Trophoblast cell (in vitro differentiated cells and primary cell): ENCODE measurements at places on chromosomes 16 and 17.

- DNase-seq = peak; percentile 16
Measured at GRCh38 chr16:47492428-47493377, 31.6 kb downstream of the PHKB start.

GRCh38 chr16:86722970-86723369 lies 144.6 kb downstream of the FOXL1 start:
- no peak for DNase-seq

- DNase-seq = peak; percentile 26
Measured at GRCh38 chr16:69501956-69502745, 63.6 kb upstream of the NFAT5 start.

DNA sequence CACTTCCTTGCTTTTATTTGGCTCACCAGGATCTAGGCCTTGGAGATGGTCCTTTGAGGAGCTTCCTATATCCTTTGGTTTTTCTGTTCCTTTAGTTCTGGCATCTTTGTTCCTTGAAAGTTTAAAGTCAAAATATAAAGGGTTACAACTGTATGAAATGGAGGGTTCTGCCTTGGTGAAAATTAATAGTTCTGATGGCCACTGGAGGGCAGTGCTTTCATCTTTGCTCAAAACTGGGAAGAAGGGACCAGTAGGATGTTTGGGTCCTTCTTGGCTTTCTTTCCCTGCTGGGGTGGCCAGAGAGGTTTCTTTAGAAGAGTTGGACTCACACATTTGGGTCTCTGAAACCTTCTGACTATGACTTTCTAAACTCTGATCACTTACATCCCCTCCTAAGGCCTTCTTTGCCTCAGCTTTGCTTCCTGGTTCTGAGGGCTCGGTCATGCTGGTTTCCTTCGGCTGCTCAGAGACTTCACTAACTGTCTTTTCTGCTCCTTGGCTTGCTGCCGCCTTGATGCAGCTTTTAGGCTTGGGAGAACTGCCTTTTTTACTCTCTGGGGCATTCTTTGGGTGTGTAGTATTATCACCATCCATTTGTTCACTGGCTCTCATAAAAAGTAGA lies 10.9 kb upstream of the ITGA2B start:
- DNase-seq = no peak

GRCh38 chr16:78383118-78383517 lies 283.7 kb downstream of the WWOX start:
- no peak for DNase-seq

DNA sequence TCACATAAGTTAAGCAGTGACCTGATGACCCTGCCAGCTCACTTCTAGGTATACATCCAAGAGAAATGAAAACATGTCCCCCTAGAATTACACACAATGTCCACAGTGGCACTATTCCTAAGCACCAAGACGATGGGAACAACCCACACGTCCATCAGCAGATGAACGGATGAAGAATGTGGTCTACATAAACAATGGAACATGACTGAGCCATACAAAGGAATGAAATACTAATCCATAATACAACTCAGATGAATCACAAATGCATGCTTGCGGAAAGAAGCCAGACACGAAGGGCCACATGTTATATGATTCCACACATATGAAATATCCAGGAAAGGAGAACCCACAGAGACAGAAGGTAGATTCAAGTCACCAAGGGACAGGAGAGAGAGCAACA lies 17.4 kb downstream of the USP22 start:
- no peak for DNase-seq

DNA sequence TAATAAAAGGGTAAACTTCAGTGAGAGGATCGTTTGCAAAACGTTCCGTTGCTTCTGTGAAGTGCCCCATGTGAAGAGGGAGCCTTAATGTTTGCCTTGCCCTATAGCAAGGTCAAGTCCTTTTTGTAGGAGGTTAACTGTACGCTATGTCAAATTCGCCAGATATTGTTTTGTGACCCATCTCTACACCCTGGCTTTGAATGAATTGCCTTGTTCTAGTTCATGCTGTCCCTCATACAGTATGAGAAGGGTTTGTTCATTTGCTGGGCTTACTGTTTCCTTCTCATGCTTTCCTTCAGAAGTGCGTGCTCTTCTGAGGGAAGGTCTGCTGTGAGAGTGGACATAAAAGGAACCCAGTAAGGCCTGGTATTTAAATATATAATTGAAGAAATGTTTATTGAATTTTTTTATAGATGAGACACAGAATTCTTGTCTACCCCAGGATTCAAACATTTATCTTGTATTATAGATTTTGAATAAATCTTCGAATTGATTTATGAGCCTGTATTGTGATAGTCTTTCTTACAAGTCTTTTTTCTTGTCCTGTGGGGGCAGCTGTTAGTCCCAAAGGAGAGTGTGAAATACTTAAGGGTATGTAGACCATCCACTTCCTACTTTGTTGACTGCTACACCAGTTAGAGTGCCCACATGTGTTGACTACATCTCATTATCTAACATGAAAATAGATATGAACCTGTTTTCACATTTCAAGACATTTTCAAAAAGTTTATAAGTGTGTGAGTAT lies 1.7 kb downstream of the MAP3K3 start:
- DNase-seq = no peak

- DNase-seq = no peak
Measured at GRCh38 chr16:85948616-85949265, 49.8 kb downstream of the IRF8 start.

DNA sequence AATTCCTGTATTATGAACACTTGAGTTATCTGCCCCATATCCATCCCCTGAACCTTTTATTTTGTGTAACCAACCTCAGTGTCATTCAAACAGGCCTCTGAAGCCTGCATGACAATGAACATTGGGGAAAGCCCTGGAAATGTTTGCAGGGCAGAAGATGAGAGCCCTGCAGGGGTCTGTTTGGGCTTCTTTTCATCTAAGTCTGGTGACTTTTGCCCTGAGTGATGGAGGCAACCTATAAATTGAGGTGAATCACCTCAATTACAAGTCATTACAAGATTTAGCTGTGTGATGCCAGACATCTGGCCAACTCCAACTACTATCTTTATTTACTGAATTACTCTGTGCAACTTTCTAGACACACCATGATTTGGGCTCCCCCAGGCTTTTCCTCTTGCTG lies 189.2 kb downstream of the MAF start:
- DNase-seq = no peak

- DNase-seq = peak; percentile 99
Measured at GRCh38 chr16:72997141-72997542, 50.8 kb downstream of the ZFHX3 start.

DNA sequence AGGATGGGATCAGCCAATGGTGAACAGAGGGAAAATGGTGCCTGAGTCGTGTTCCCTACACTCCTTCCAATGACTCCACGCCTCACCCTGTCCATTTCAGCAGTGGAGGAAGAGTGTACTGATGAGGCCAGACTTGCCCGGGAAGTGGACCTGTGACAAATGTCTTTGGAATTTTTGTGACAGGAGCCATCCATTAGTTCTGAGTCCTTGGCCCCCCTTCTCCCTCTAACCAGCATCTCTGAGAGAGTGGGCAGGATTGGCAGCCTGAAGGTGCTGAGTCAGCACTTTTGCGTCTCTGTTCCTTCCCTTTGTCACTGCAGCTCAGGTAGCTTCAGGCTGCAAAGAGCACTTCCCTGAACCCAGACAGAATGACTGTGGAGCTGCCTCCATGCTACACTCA lies 30.8 kb downstream of the BEAN1 start:
- peak; percentile 63 for DNase-seq

GRCh38 chr16:30092373-30093010 lies 768 bp upstream of the TBX6 start:
- peak; percentile 62 for DNase-seq

DNA sequence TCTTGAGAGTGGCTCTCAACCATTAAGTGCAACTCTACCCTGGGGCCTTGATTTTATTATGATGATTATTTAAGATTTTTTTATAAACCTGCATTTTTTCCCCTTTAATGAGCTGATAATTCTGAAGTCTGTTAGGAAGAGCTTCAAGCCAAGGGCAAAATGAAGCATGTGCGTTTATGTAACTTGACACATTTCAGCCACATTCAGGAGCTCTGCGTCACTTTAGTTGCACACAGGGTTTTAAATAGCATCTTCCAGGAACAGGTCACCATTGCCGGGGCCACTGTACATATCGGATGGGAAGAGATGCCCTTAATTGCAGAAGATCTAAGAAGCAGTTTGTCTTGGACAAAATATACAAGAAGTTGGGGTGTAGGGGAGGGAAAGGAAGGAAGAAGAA lies 89.6 kb downstream of the BMERB1 start:
- DNase-seq = no peak

DNA sequence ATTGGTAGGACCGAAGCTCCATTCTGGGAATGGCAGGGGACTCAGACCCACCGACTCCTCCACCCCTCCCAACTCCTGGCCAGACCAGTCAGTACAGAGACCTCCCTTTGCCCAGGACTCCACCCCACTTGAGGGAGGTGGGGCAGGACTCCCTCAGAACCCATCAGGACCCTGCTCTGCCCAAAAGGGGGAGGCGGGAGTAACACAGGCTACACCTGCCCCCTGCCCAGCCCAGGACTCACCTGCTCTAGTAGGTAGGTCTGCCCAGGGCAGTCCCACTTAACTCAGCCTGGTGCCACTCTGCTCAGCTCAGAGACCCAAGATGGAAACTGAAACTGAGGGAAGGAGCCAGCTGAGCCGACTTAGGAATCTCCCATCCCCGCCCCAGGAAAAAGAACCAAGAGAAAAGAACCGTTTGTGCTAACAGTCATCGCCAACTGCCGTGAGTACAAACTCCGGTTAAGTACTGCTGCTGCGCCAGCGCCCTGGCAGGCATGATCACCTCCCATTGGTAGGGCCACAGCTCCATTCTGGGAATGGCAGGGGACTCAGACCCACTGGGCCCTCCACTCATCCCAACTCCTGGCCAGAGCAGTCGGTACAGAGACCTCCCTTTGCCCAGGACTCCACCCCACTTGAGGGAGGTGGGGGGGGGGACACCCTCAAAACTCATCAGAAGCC lies 503 bp downstream of the DHX58 start:
- DNase-seq = peak; percentile 23

GRCh38 chr17:32143527-32143870 lies 1.2 kb downstream of the RHOT1 start:
- DNase-seq = no peak

- no peak for DNase-seq
Measured at GRCh38 chr17:27893841-27894503, 807 bp upstream of the LYRM9 start.

GRCh38 chr17:78652913-78653312 lies 75.7 kb upstream of the DNAH17 start:
- no peak for DNase-seq

DNA sequence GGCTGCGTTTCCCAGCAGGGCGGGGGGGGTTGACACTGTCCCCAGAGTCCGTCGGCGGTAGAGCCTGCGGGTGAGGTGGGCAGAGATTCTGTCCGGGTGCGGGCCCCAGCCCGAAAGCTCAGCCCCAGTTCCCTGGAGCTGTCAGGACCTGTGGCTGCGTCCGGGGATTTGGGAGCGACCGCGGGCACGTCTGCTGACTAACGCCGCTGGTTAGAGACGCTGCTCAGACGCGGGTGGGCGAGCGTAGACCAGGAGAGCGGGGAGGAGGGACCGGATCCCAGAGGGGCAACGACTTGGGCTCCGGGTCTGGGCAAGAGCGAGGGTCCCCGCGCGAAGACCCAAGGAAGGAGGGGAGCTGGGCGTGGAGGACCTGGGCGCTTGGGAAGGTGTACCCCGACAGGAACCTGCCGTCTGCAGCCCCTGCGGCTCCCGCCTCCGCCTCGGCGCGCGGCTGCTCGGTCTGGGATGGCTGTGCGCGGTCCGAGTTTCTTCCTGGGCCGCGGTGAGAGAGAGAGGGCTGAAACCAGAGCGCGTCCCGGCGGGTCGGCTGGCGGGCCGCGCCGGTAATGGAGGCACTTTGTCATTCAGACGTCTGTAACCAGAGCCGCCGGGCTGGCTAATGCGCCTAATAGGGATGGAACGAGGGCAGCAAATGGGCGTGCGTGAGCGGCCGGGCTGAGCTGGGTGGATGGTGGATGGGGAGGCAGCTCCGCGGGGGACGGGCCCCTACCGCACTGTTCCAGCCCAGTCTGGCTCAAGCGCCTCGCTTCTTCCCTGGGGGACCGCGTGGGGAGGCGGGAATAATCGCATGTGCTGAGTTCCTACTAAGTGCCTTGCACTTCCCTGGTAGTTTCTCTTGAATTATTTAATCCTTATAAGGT lies 2.3 kb downstream of the NGFR start:
- no peak for DNase-seq

GRCh38 chr16:901715-902601 lies 68.8 kb downstream of the LMF1 start:
- DNase-seq = no peak

- DNase-seq = no peak
Measured at GRCh38 chr17:82930924-82931698, 91.3 kb upstream of the ZNF750 start.

GRCh38 chr16:23143391-23143790 lies 5.9 kb downstream of the USP31 start:
- no peak for DNase-seq

- no peak for DNase-seq
Measured at GRCh38 chr16:22646948-22647556, 136.4 kb downstream of the NPIPB5 start.

GRCh38 chr16:13351601-13352217 lies 450.3 kb downstream of the SHISA9 start:
- DNase-seq = no peak

- DNase-seq = no peak
Measured at GRCh38 chr17:76145231-76146052, 4.4 kb upstream of the FOXJ1 start.

- DNase-seq = peak; percentile 72
Measured at GRCh38 chr17:17987901-17988300, 15.2 kb downstream of the DRC3 start.

DNA sequence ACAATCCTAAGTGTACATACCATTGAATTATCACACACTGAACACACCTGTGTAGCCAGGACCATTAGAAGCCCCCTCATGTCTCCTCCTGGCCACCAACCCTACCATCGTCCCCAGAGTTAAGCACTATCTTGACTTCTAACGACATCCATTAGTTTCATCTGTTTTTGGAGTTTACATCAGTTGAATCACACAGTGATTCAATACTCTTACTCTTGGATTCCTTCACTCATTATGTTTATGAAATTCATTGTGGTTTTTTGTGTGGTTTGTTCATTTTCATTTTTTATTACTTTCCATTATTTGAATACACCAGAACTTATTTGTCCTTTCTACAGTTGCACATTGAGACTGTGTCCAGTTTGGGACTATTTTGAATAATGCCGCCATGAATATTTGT lies 13.6 kb downstream of the DRC7 start:
- DNase-seq = no peak

DNA sequence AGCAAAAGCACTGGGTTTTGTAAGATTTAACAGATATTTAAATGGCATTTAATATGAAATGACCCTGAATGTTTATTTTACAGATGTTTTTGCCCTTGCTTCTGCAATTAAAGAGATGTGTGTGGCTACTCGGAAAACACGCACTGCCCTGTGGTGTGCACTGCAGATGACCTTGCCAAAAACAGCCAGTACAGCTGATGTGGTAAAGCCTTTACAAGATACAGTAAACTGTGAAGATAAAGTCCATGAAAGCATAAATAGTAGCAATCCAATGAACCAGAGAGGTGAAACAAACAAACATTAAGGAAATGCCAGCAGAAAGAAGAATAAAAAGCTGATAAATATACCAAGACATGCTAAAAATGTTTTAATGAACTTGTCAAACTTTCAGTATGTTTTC lies 15.7 kb downstream of the CCDC43 start:
- no peak for DNase-seq
